ENCODE measurements at places on chromosomes 2 and 18. TPM values are rescaled to one million over a fixed set of nuclear protein-coding genes. Genes with fewer than 3 reads are reported as not detected.

Gene FAM228B
- 15.8 TPM for total RNA-seq

Gene GTF2A1L
- not detected for total RNA-seq

DNA sequence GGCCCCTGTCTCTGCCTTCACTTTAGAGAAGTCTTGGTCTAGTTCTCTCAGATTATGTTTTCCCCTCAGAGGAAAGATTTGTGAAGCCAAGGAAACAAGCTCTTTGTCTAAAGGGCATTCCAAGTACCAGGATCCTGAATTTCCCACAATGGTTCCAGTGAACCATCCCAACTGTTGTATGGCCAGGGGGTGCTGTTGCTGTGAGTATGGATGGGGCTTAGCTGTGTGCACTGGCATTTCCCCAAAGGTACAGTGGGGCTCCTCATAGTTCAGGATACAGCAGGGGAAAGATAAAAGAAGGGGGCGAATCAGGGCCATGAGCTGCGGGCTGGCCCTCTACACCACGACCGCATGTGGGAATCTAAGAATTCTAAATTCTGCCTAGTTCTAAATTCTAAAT, 1154.0 kb upstream of the FANCL start:
- no peaks in the 10 kb centered on the region for H3K36me3 ChIP-seq
- H3K27me3 ChIP-seq: no peaks in the 10 kb centered on the region
- DNase-seq: no peak
- H3K27ac ChIP-seq: no peak overlapping the region

DNA sequence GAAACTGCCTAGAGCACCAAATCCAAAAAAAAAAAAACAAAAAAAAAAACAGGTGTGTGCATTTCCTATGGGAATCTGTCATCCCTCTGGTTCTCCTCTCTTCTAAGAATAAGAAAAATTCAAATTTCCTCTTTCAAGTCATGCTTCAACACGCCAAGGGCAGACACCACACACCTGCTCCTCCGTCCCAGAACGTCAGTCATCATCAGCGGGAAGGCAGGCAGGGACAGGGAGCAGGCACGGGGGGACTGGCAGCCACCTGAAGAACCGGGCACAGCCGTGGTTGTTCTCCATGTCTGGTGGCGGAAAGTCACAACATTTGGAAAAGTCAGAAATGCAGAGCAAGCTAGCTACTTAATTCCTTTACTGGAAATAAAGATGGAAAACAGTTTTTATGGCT, 214.8 kb downstream of the IKZF2 start:
- H3K27ac ChIP-seq: no peak overlapping the region
- DNase-seq: no peak
- H3K36me3 ChIP-seq: peaks cover 2% of the 10 kb centered on the region
- no peaks in the 10 kb centered on the region for H3K27me3 ChIP-seq
- H3K4me1 ChIP-seq: peaks cover 11% of the 10 kb centered on the region
- no peak overlapping the region for H3K4me3 ChIP-seq

DNA sequence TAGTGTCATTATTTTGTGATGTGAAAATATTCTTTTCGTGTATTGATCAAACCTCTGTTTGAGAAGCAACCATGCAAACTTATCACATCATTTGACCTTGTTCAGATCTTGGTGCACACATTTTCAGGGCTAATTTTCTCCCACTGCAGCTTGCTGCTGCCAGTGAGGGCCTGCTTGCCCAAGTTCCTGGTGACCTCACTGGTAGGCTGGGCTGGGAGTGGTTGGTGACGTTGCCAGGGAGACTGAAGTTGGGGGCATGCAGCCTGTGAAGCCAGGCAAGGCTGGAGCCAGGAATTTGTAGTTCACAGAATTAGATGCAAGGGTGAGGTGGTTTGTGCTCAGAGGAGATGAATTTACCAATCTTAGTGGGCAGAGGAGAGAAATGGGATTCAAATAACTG, 38.5 kb downstream of the PARD3B start:
- H3K4me3 ChIP-seq: no peak overlapping the region
- H3K27ac ChIP-seq: no peak overlapping the region
- H3K4me1 ChIP-seq: peaks cover 20% of the 10 kb centered on the region

Measured in chondrocyte (in vitro differentiated cells).